Cardiac muscle cell (in vitro differentiated cells and primary cell): ENCODE measurements at places on chromosomes 2 and 18.
A peak's percentile ranks its signal among the peaks of the same experiment; 100 is the strongest.

DNA sequence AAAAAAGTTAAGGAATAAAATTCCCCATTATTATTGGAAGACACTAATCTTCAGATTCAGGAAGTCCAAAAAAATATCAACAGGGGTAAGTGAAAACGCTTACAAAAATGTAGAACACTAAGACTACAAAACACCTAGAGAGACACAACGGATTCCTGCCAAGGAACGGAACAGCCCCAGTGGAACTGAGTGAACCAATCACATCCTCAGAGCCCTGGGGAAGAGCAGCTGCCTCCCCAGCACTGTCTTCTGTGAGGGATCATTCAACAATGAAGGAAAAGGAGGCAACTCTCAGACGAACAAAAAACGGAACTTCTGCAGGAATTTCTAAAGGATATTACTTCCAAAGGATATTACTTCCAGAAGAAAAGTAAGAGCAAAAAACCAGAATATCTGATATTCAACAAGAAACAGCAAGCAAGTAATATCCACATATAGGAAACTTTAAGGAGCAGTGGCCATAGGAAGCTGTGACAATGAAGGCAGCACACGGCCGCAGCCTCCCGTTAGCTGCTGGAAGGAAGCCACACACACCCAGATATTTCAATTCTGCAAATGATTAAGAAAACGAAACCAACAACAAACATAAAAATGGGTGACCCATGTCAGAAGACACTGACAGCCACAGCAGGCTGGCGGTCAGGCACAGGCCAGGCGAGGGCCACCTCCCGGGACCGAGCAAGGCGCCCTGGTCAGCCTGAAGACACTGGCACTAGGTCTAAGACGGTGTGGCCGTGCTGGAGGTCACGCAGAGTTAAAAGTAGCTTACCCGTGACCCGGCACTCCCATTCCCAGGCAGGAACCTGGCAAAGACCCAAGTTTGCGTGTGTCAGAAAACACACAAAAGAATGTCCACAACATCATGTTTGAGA, 81.8 kb downstream of the HDAC4 start:
- H3K4me3 ChIP-seq = no peak overlapping the region
- no peaks in the 10 kb centered on the region for H3K36me3 ChIP-seq
- H3K27ac ChIP-seq = peak overlapping the region; percentile 70
- peaks cover 27% of the 10 kb centered on the region for H3K4me1 ChIP-seq
- DNase-seq = no peak

DNA sequence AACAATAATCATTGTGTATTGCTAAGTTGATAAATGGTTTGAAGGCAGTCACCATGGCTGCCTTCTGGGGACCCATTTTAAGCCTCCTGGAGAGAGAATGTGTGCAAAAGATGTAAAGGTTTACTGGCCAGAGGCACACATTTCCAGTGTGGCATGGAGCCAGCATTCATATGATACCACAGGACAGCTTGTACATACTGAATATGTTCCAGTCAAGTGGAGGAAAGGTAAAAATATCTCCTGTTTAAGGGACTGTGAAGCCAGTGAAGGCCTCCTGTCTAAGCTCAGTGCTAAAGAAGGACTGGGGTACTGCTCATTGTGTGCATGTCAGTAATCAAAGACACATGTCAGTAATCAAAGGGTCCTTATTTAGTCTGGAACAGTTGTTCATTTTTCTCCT, 119.2 kb downstream of the BABAM2 start:
- peak; percentile 22 for DNase-seq
- H3K27me3 ChIP-seq = no peaks in the 10 kb centered on the region
- no peak overlapping the region for H3K27ac ChIP-seq
- H3K36me3 ChIP-seq = no peaks in the 10 kb centered on the region

DNA sequence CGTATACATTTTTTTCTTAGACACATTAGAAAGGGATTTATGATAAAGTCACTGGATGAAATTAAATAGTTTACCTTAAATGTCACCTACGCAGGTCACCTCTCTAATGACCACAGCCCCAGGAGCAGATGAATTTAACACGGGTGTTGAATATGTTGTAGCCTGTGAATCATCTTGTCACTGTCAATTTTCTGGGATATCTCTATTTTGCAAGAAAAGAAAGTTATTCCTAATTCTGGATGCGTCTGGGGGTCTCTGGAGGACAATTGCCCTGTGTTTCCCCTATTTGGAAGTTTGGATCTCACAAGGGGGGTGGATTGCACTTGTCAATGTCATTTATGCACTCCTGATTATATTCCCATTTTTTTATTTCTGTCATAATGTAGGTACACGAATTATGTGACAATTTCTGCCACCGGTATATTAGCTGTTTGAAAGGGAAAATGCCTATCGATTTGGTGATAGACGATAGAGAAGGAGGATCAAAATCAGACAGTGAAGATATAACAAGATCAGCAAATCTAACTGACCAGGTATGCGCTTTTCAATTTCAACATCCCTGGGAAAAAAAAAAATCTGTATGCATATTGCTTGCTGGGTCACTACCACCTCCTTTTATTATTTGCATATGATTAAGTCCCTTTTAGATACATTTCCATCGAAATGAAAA, 7.7 kb downstream of the MEIS1 start:
- H3K27ac ChIP-seq = peak overlapping the region; percentile 99
- no peak for DNase-seq
- H3K4me3 ChIP-seq = peak overlapping the region; percentile 94
- H3K27me3 ChIP-seq = no peaks in the 10 kb centered on the region
- peaks cover 39% of the 10 kb centered on the region for H3K4me1 ChIP-seq
- H3K36me3 ChIP-seq = peaks cover 49% of the 10 kb centered on the region

DNA sequence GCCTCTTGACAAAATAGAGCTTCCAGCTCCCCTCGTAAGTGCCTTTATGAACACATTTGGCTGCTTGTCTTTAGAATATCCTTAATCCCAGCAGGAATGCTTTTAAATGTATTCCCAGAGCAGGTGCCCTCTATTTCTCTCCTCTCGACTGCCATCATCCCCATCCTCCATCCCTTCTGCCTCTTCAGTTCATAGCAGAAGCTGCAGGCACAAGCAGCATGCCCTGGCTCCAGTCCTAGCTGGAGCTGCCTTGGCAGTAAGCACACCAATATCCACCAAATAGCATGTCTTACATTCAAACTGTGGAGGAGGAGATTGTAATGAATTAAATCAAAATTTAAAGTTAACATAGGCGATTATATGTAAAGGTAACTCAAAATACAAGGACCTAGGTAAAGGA, 891.3 kb upstream of the SLC39A10 start:
- no peak overlapping the region for H3K4me3 ChIP-seq
- H3K36me3 ChIP-seq = no peaks in the 10 kb centered on the region
- no peaks in the 10 kb centered on the region for H3K27me3 ChIP-seq

GRCh38 chr2:212176151-212176550, 362.5 kb downstream of the ERBB4 start:
- H3K27me3 ChIP-seq = no peaks in the 10 kb centered on the region
- H3K36me3 ChIP-seq = no peaks in the 10 kb centered on the region
- H3K4me1 ChIP-seq = peaks cover 23% of the 10 kb centered on the region

GRCh38 chr2:204530464-204530805, 14.8 kb upstream of the PARD3B start:
- no peak overlapping the region for H3K4me3 ChIP-seq
- DNase-seq = no peak
- H3K4me1 ChIP-seq = no peaks in the 10 kb centered on the region
- no peaks in the 10 kb centered on the region for H3K36me3 ChIP-seq

GRCh38 chr18:24322584-24323136, 75.0 kb downstream of the OSBPL1A start:
- no peak overlapping the region for H3K27ac ChIP-seq
- H3K4me1 ChIP-seq = no peaks in the 10 kb centered on the region
- DNase-seq = no peak
- no peak overlapping the region for H3K4me3 ChIP-seq
- H3K27me3 ChIP-seq = no peaks in the 10 kb centered on the region

DNA sequence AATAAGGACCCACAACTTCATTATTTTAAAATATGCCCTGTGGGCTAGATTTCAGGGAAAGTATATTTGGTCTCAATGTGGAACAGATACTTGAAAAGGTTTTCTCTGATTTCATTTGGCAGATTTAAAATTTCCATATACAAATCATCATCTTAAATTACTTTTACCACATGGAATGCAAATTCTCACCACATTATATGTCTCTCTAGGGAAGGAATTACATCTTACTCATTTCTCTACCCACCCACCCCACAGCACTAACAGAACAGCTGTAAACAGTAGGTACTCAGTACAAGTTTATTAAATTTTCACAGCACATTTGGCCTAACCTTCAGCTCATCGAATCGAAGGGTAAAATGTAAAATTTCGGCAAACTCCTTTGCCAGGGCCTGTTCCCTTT, 104.0 kb downstream of the CYRIA start:
- no peak overlapping the region for H3K4me3 ChIP-seq
- H3K27ac ChIP-seq = no peak overlapping the region
- no peaks in the 10 kb centered on the region for H3K27me3 ChIP-seq
- H3K36me3 ChIP-seq = no peaks in the 10 kb centered on the region
- H3K4me1 ChIP-seq = peaks cover 9% of the 10 kb centered on the region

DNA sequence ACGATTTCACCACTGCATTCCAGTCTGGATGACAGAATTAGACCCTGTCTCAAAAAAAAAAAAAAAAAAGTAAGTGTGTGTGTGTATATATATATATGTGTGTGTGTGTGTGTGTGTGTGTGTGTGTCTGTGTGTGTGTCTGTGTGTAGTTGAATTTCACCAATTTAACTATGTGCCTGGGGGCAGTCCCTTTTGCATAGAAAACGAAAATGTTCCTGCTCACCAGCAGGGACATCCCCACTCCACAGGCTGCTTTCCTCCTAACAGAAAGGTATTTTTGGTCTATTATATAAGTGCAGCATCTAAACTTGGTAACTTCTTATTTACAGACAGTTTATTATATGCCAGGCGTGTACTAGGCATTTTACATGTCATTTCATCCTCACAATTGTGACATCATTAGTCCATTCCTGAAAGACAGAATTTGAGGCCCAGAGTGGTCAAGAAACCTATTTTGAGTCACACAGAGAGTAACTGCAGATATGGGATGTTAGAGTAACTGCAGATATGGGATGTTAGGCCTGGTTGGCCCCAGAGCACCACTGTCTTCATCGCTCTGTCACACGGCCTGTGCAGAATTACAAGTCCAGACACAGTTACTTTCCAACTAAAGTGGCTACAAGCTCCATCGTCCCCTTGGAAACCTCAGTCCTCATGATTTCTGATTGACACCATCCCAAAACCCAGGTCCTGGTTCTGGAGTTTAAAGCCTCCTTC, 9.3 kb upstream of the TTL start:
- no peaks in the 10 kb centered on the region for H3K27me3 ChIP-seq
- no peak overlapping the region for H3K4me3 ChIP-seq
- no peak overlapping the region for H3K27ac ChIP-seq
- DNase-seq = no peak
- no peaks in the 10 kb centered on the region for H3K36me3 ChIP-seq
- no peaks in the 10 kb centered on the region for H3K4me1 ChIP-seq

DNA sequence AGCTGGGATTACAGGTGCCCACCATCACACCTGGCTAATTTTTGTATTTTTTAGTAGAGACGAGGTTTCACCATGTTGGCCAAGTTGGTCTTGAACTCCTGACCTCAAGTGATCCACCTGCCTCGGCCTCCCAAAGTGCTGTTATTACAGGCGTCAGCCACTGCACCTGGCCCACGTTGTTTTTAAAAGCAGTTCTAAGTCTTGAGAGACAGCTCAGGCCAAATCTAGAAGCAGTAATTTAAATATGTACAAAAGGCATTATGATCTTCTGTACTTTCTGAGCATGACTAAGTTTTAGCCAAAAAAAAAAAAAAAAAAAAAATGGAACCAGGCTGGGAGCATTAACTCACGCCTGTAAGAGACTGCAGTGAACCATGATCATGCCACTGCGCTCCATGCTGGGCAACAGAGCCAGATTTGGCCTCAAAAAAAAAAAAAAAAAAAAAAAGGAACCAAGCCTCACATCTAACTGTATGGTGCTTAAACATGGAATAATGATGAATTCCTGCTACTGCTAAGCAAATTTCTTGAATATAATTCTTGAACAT, 4.0 kb downstream of the ABHD3 start:
- H3K4me3 ChIP-seq = no peak overlapping the region
- no peaks in the 10 kb centered on the region for H3K27me3 ChIP-seq
- H3K36me3 ChIP-seq = no peaks in the 10 kb centered on the region
- H3K27ac ChIP-seq = no peak overlapping the region
- no peaks in the 10 kb centered on the region for H3K4me1 ChIP-seq

DNA sequence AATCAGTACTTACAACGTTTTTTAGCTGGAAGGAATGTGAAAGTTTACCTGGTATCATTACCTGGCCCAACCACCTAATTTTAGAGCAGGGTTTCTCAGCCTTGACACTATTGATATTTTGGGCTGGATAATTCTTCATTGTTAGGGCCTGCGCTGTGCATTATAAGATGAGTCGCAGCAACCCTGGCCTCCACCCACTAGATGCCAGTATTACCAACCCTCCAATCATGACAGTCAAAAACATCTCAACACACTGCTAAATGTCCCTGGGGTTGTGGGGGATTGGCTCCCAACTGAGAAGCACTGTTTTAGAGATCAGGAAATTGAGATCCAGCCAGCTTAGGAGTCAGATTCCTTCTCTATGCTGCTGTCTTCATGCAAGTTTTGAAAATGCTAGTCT, 265.3 kb upstream of the TCF4 start:
- H3K27ac ChIP-seq = no peak overlapping the region
- no peaks in the 10 kb centered on the region for H3K27me3 ChIP-seq
- no peak overlapping the region for H3K4me3 ChIP-seq
- peaks cover 5% of the 10 kb centered on the region for H3K4me1 ChIP-seq
- no peaks in the 10 kb centered on the region for H3K36me3 ChIP-seq

DNA sequence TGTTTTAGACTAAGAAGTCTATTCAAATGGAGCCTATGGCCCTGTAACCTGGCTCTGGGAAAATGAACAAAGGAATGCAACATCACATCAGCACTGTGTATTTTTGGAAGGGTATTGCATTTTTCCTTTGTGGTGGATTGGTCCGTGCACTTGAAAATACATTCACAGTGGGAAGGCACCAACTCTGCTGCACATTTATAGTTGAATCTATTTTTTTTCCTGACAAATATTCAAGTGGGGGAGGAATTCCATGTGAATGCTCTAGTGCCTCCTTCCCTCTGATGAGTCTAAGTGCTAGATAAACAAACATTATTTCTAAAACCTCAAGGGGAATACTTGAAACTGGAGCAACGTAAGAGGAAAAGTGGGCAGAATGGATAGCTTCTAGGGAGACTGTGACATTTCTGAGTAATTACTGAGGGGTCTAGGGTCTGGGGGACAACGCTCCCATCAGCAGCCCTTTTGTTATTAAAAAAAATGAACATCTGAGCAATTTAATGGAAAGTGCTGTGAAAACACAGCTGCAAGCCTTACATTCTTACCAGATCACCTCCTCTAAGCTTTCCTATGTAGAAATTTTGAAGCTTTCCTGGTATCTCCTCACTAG, 208.2 kb downstream of the SLC8A1 start:
- no peaks in the 10 kb centered on the region for H3K27me3 ChIP-seq
- peaks cover 4% of the 10 kb centered on the region for H3K36me3 ChIP-seq
- DNase-seq = peak; percentile 36
- H3K4me3 ChIP-seq = no peak overlapping the region

GRCh38 chr18:58612315-58613055, 16.4 kb downstream of the ALPK2 start:
- H3K4me3 ChIP-seq = no peak overlapping the region
- peaks cover 23% of the 10 kb centered on the region for H3K36me3 ChIP-seq
- DNase-seq = no peak
- peak overlapping the region; percentile 65 for H3K27ac ChIP-seq
- H3K4me1 ChIP-seq = peaks cover 10% of the 10 kb centered on the region
- H3K27me3 ChIP-seq = no peaks in the 10 kb centered on the region

GRCh38 chr2:223941579-223942277, 3.4 kb downstream of the WDFY1 start:
- H3K27me3 ChIP-seq = no peaks in the 10 kb centered on the region
- no peaks in the 10 kb centered on the region for H3K36me3 ChIP-seq
- H3K4me1 ChIP-seq = peaks cover 13% of the 10 kb centered on the region

- H3K4me1 ChIP-seq = no peaks in the 10 kb centered on the region
- DNase-seq = no peak
- H3K4me3 ChIP-seq = no peak overlapping the region
- H3K27ac ChIP-seq = no peak overlapping the region
- no peaks in the 10 kb centered on the region for H3K36me3 ChIP-seq
Measured at GRCh38 chr2:198702796-198703195, 754.9 kb downstream of the SATB2 start.
